Sigmoid colon (tissue), 7 donors: ENCODE measurements at places on chromosomes 11 and 22. TPM values are rescaled to one million over a fixed set of nuclear protein-coding genes. Genes with fewer than 3 reads are reported as not detected.

POU2AF1 gene
- total RNA-seq, result not detected

CLDN5 gene
- total RNA-seq, result 88.9 TPM

OR56A1 gene
- total RNA-seq, result not detected

EML3 gene
- total RNA-seq, result 39.5 TPM

MOGAT2 gene
- not detected for total RNA-seq

- H3K36me3 ChIP-seq, result peaks cover 6% of the 10 kb centered on the region
- H3K27me3 ChIP-seq, result no peaks in the 10 kb centered on the region
- no peak for DNase-seq
- peaks cover 14% of the 10 kb centered on the region for H3K4me1 ChIP-seq
Observed at GRCh38 chr22:19873960-19874306, 19.3 kb upstream of the GNB1L start.

DNA sequence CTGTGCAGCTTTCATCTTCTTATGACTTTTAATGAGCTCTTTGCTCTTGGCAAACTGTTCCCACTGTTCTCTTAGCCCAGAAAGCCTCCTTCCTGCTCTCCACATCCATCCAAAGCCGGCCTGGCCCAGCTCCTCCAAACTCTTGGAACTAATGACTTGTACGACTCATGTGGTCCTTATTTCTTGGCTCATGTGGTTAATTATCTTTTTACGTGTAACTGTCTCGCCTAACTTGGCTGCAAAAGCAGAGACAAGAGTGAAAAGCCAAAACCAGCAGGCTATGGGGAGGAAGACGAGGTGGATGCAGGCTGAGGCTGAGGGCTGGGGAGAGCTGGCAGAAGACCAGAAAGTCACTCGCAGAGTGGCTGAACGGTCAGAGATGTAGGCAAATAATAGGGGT, 5.5 kb downstream of the CSNK2A3 start:
- no peaks in the 10 kb centered on the region for H3K36me3 ChIP-seq
- peak overlapping the region; percentile 1 for H3K27ac ChIP-seq
- DNase-seq, result peak; percentile 74
- H3K4me1 ChIP-seq, result peaks cover 24% of the 10 kb centered on the region
- H3K4me3 ChIP-seq, result no peak overlapping the region

DNA sequence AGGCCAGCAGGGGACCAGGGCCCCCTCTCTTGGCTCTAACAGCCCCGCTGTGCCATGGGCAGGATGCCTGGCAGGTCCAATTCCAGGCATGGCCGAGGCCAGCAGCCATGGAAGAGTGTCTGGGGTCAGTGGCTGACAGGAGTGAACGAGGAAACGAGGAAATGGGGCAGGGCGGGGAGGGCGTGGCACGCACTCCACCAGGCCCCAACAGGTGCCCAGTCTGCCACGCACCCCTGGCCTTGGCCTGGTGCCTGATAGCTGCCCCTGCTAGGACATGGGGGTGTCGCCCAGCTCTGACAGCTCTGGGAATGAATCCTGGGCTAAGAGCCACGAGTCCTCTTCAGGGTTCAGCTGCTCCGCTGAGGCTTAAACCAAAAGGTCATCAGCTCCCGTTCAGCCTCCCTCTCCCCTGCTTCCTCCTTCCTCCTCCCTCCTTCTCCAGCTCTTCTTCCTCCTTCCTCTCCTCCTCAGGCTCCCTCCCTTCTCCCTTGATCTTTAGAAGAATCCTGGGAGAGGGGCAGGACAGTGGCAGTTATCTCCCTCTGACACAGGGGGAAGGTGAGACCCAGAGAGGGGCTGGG, 11.5 kb upstream of the TBC1D22A start:
- peaks cover 50% of the 10 kb centered on the region for H3K4me1 ChIP-seq
- no peaks in the 10 kb centered on the region for H3K27me3 ChIP-seq
- no peak overlapping the region for H3K27ac ChIP-seq
- no peak overlapping the region for H3K4me3 ChIP-seq
- no peak for DNase-seq
- no peaks in the 10 kb centered on the region for H3K36me3 ChIP-seq
